T-helper 22 cell (primary cell): ENCODE measurements at places on chromosomes 2 and 18.

- DNase-seq, result no peak
Measured at GRCh38 chr2:237309416-237309815, 104.5 kb downstream of the COL6A3 start.

DNA sequence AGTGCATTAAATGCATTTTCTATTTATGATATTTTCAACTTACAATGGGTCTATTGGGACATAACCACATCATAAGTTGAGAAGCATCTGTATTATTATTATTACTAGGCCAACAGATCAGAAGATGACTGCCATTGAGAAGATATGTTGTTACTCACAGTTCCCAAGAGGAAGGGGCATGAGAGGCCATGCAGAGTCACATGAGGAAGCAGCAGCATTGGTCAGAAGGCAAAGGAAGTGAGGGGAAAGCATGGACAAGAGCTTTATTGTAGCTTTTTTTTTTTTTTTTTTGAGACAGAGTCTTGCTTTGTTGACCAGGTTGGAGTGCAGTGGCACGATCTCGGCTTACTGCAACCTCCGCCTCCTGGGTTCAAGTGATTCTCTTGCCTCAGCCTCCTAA, 66.2 kb upstream of the LCLAT1 start:
- DNase-seq, result no peak

GRCh38 chr2:68222287-68222686, 30.0 kb downstream of the PPP3R1 start:
- no peak for DNase-seq

GRCh38 chr2:188973641-188974040, 532 bp upstream of the COL3A1 start:
- DNase-seq, result no peak

DNA sequence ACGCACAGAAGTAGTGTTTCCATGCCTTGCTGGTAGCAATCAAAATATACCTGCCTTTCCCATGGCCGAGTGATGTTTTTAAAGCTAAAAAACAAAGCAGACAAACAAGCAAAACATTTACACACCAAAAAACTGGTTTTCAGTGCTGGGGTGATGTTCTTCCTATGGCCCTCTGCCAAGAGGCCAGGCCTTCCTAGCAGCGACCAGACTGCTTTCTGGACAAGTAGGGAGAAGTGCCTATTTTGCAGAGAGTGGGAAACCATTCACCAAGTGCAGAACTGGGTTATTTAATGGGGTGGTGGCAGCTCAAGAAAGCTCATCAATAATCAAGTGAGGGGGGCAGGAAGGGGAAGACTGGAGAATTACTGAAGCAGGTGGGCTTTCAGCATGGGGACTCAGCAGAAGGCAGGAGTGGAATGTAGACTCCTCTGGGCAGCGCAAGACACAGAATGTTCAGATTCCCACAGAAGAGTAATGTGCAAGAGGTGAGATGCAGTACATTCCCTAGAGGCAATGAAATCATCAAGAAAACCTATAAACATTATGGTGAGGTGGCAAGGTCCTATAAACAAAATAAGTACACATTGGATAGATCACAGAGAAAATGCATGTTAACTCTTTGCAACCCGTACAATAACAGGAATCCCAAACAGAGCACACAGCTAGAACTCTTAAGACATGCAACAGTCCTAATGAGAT, 44.0 kb downstream of the CPO start:
- no peak for DNase-seq

DNA sequence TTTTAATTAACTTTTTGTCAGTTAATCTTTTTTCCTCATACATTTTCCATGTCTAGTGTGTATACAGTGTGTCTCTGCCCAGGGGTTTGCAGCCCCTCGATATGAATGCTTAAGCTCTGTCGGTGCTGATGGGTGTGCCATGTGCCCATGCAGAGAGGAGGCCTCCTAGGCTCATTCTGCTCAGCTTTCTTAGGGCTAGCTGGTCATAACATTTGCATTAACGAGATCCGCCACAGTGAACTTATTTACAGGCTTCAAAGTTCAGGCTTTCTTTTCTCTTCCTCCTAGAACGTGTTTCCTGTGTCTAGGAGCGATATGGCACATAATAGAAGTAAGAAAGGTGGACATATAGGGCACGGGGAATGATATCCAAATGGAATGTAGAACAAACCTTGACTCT, 783.3 kb downstream of the PLCL1 start:
- no peak for DNase-seq

- no peak for DNase-seq
Measured at GRCh38 chr2:171478345-171478744, 43.9 kb upstream of the CYBRD1 start.

- DNase-seq, result no peak
Measured at GRCh38 chr2:207833251-207833751, 63.6 kb upstream of the FZD5 start.

- no peak for DNase-seq
Measured at GRCh38 chr18:11999429-11999828, 18.1 kb downstream of the IMPA2 start.

DNA sequence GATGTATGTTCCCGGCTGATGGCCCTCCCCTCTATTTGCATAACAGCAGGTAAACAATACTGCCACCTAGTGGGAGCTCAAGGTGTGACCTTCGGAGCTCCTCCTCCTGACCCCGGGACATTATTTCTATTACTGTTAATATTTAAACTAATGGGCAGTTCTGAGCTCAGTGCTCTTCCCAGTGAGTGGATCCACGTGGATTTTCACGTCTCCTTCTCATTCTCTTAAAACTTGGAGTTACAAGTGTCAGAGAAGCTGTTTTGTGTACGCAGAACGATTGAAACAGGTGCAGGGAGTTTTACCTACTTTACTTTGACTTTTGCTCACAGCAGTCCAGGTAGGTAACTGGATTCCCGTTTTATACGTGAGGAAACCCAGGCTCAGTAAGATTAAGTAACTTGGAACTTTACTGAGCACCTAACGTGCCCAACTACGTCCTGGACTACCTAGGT, 127.3 kb downstream of the PRKCE start:
- DNase-seq, result peak; percentile 37

- DNase-seq, result no peak
Measured at GRCh38 chr2:38898256-38898655, 8.6 kb downstream of the ARHGEF33 start.

GRCh38 chr2:206112108-206112507, 26.1 kb upstream of the INO80D start:
- DNase-seq, result no peak

GRCh38 chr2:28637066-28638047, 114.3 kb upstream of the PPP1CB start:
- no peak for DNase-seq

GRCh38 chr2:235868224-235868623, 300.0 kb downstream of the GBX2 start:
- no peak for DNase-seq

GRCh38 chr18:55139307-55139706, 180.0 kb upstream of the CCDC68 start:
- no peak for DNase-seq

- DNase-seq, result no peak
Measured at GRCh38 chr2:216517447-216518225, 19.0 kb downstream of the RPL37A start.

- no peak for DNase-seq
Measured at GRCh38 chr18:58590254-58590653, 38.6 kb downstream of the ALPK2 start.

GRCh38 chr2:48227617-48228344, 302.2 kb upstream of the STON1 start:
- no peak for DNase-seq

DNA sequence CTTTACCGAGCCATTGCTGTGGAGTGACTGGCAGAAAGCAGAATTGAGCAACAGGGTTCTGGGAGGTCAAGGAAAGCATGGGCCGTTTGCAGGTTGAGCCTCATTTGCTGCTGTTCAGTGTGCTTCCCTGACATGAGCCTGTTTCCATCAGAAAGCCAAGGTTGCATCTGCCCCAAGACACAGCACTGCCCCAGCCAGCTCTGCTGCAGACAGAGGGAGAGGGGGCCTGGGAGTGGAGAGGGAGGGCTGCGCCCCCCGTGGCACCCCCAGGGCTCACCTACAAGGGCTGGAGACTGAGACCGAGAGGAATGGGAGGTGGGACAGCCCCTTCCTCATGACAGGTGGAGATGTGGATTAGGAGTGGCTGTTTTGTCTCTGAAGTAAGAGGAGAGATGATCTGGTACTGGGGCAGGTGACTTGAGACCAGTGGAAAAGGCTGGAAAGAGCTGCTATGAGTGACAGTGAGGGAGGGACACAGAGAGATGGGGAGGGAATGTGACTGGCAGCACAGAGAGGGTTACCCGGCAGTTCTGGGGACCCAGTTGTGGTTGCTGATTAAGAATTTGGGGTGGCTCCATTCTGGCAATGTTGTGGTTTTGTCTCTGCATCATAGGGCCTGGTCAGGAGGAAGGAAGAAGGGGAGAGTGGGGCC, 218.0 kb downstream of the DYSF start:
- no peak for DNase-seq

DNA sequence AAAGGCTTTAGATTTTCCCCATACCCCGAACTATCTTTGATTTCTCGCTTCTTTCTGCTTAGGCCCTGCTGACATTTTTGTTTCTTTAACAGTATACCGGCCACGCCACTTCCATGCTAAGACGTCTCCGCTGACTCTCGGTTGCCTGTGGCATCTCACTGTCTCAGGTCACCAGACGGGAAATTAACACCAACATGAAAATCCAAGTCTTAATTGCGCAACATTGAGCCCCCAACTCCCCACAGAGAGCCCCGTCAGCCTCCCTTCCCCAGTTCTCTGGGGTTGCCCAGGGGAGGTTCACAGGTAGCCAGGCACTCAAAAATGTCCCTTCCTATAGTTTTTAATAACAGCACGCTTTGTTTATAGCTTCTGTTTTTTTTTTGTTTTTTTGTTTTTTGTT, 30.2 kb downstream of the CD8B2 start:
- no peak for DNase-seq

DNA sequence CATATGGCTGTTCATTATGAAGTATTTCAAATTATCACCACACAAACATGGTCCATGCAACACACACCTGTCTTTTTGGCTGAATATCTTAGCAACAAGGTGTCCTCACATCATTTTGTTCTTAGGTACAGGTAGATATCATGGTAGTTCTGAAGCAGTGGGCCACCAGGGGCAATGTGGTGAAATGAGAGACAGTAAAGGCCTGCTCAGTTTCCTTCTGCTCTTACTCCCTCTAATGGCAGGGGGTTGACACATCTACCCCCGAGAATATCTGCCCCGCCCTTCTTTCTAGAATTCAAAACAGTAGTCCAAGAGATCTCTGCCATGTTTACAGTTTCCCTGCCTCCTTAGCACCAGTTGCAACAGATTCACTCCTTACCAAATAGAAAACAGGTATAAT, 147.0 kb upstream of the KLHL14 start:
- no peak for DNase-seq

- no peak for DNase-seq
Measured at GRCh38 chr2:64731746-64732145, 78.0 kb upstream of the SERTAD2 start.

GRCh38 chr2:31810200-31810917, 200.4 kb downstream of the MEMO1 start:
- no peak for DNase-seq

- DNase-seq, result no peak
Measured at GRCh38 chr18:34936772-34937171, 104.4 kb upstream of the MAPRE2 start.

GRCh38 chr2:241087420-241088268, 14.4 kb downstream of the MTERF4 start:
- DNase-seq, result no peak

- DNase-seq, result no peak
Measured at GRCh38 chr2:205531489-205532148, 150.7 kb upstream of the NRP2 start.

DNA sequence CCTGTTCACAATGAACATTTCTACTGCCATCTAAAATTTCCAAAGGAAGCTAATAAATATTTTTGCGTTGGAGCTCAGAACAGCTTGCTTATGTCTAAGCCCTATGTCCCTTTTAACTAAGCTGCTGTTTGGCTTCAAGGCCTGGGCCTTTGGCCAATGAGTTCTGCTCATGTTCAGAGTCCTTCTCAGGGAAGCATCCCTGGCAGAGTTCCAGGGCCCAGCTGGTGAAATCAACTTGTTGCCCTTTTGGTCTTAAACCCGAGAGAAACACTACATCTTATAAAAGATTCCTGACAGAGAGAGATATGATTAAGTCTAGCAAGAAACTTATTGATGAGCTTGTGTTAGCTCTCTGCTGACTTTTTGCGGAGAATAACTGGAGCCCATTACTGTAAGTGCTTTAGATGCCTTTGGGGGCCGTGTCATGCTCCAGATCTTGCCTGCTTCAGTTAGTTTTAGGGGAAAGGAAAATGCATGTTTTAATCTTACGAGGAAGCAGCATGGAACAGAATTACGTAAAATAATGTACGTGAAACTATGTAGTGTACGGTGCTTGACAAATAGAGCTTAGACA, 102.5 kb upstream of the NOSTRIN start:
- DNase-seq, result no peak

GRCh38 chr2:240098349-240098748, 37.8 kb downstream of the COPS9 start:
- no peak for DNase-seq

DNA sequence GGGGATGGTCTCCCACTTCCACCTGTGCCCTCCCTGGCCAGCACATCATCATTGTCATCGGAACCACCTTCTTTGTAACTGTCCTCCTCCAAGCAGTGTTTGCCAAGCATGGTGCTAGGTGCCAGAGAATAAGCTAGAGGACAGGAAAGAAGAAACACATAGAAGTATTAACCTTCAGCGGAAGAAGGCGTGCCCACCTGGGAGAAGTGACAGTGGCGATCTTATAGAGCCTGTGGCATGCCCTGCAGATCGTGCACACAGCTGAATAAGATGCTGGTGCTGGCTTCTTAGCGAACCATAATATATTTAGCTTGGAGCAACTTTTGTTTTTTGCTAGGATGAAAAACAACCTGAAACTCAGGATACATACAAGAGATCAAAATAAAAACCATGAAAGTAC, 148.0 kb downstream of the FAM210A start:
- DNase-seq, result no peak

- no peak for DNase-seq
Measured at GRCh38 chr2:138537170-138537915, 35.8 kb downstream of the SPOPL start.

GRCh38 chr2:28480403-28481049, 15.3 kb upstream of the PLB1 start:
- no peak for DNase-seq

GRCh38 chr18:23059541-23060465, 75.5 kb upstream of the CABLES1 start:
- DNase-seq, result no peak

DNA sequence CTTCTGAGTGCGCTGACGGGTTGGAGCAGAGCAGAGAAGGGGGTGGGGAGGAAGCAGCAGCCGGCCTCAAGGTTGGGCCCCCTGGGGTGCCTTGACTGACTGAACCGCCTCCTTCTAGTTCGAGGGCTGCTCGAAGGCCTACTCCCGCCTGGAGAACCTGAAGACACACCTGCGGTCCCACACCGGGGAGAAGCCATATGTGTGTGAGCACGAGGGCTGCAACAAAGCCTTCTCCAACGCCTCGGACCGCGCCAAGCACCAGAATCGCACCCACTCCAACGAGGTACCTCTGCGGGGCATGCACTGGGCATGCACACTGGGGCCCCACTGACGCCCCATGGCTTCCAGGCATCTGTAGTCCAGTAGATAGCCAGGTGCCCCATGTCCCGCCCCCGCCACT, 246.9 kb downstream of the GLI2 start:
- no peak for DNase-seq

- DNase-seq, result no peak
Measured at GRCh38 chr2:149119368-149119767, 80.9 kb downstream of the LYPD6B start.
